Type B pancreatic cell (in vitro differentiated cells): ENCODE measurements at places on chromosomes 16 and 17. TPM values are rescaled to one million over a fixed set of nuclear protein-coding genes. Genes with fewer than 3 reads are reported as not detected.
A peak's percentile ranks its signal among the peaks of the same experiment; 100 is the strongest.

Gene C1QL1
- 15.6 and 76.5 TPM in 2 replicates for total RNA-seq

Gene CCL18
- 0.60 TPM in 1 of 2 replicates, not detected in the other for total RNA-seq

Gene DHRS7C
- total RNA-seq, result not detected in 2 replicates

Gene KRTAP1-5
- total RNA-seq, result not detected in 2 replicates

Gene TERB1
- 0.41 TPM in 1 of 2 replicates, not detected in the other for total RNA-seq

Gene CD300LB
- total RNA-seq, result not detected in 2 replicates

Gene SLC16A13
- 13.5 and 15.5 TPM in 2 replicates for total RNA-seq

Gene COA3
- 82.2 and 93.9 TPM in 2 replicates for total RNA-seq

Gene ITGB3
- 0.36 and 1.6 TPM in 2 replicates for total RNA-seq

Gene RAB34
- 54.2 and 133 TPM in 2 replicates for total RNA-seq

Gene MMP25
- 0.14 TPM in 2 replicates for total RNA-seq

DNA sequence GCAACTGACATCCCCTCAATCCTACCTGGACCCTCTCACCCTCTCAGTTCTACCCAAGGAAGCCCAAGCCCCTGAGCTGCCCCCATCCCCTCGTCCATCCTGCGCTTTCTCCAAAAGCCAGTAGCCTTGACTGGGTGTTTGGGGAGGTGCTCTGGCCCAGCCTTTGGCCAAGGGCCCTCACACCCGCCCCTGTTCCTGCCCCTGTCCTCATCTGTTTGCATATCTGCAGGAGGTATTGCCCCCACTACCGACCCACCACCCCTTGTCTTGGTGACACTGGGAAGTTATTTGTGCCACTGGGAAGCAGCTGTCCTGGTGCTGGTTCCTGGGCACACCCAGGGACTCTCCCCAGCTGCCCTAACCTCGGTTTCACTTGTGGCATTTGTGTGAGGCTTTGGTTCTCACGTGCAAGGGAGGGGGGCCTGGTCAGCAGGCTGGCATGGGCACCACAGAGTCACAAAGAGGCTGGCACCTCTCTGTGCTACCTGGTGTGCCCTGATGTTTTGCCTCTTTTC lies 75.3 kb downstream of the MRC2 start:
- H3K27ac ChIP-seq, result no peak overlapping the region
- H3K4me1 ChIP-seq, result peaks cover 18% of the 10 kb centered on the region
- no peak for DNase-seq

DNA sequence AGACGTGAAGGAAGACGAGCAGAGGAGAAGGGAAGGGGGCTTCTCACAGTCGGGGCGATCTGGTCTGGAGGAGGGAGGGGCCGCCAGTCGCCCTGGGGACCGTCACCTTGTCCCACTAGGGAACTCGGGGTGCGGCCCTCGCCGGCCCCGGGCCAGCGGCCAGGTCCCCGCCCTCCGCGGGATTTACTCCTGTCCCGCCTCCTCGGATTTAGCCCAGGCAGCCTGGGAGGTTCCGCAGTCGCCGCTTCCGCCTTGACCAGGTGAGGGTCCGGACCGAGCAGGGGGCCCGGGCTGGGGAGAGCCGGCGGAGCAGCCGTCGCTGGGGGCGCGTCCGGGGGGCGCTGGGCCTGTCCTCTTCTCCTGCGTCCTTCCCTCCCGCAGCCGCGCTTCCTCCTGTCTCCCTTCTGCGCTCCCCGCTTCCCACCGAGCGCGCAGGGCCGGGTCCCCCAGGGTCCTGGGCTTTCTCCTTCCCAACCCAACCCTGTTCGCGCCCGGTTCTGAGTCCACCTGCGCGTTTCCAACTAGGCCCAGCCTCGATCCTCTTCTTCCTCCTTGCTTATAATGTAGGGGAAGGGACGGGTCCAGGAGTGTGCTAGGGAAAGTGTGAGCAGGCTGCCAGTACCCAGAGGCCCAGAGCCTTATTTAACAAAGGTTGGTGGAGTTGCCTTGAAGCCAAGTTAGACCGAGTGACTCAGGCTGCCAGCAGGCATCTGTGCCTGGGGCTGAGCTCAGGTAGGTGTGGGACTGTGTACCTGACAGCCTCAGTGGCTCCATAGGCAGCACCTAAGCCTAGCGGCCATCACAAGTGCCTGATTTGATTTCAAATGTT lies at the start of gene TNK1:
Gene TNK1 (plus strand): TSS at position 235 of the 829 bp plus-strand sequence. CDS start 1,838 bp downstream, outside the sequence.
- H3K27ac ChIP-seq, result peak within 1 kb of the TSS; percentile 80
- DNase-seq, result no peak
- peak within 1 kb of the TSS; percentile 88 for H3K4me3 ChIP-seq
- H3K27me3 ChIP-seq, result peaks cover 50% of the 10 kb centered on the region

GRCh38 chr16:1426734-1427471 lies 4.0 kb upstream of the PERCC1 start:
- no peaks in the 10 kb centered on the region for H3K36me3 ChIP-seq
- no peak overlapping the region for H3K4me3 ChIP-seq
- no peaks in the 10 kb centered on the region for H3K27me3 ChIP-seq

- H3K4me3 ChIP-seq, result peak overlapping the region; percentile 56
- peak overlapping the region; percentile 82 for H3K27ac ChIP-seq
- no peaks in the 10 kb centered on the region for H3K27me3 ChIP-seq
Observed at GRCh38 chr16:84726079-84726668, 26.4 kb downstream of the USP10 start.

DNA sequence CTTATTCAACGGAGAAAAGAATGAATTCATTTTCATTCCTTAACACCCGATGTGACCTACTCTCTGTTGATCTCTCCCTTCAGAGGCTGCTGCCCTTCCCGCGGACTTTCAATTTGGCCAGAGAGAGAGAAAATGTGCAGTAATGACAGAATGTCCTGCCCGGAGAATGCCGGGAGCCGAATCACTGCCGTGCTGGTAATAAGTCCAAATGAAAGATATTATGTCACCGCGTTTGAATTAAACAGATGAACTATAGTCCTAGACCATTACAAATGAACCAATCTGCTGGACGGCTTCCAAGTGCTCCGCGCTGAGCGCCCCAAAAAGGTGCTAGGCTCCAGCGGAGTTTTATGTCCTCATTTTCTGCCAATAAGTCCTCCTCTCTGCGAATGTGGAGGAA lies 14.7 kb upstream of the C16orf82 start:
- no peak overlapping the region for H3K27ac ChIP-seq
- DNase-seq, result no peak
- no peaks in the 10 kb centered on the region for H3K36me3 ChIP-seq

DNA sequence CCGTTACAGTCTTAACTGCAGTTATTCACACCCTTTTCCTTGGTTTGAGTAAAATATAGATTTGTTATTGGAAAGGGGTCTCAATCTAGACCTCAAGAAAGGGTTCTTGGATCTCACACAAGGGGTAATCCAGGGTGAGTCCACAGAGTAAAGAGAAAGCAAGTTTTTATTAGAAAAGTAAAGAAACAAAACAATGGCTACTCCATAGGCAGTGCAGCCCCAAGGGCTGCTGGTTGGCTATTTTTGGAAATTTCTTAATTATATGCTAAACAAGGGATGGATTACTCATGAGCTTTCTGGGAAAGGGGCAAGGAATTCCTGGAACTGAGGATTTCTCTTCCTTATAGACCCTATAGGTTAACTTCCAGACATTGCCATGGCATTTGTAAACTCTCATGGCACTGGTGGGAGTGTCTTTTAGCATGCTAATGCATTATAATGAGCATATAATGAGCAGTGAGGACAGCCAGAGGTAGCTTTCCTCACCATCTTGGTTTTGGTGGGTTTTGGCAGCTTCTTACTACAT lies 24.5 kb upstream of the MILR1 start:
- H3K4me3 ChIP-seq, result no peak overlapping the region
- H3K27ac ChIP-seq, result no peak overlapping the region
- no peaks in the 10 kb centered on the region for H3K36me3 ChIP-seq
- H3K4me1 ChIP-seq, result no peaks in the 10 kb centered on the region

GRCh38 chr17:30336369-30337171 lies 2.7 kb upstream of the TMIGD1 start:
- no peak for DNase-seq
- no peak overlapping the region for H3K4me3 ChIP-seq
- peaks cover 27% of the 10 kb centered on the region for H3K4me1 ChIP-seq
- no peaks in the 10 kb centered on the region for H3K27me3 ChIP-seq

DNA sequence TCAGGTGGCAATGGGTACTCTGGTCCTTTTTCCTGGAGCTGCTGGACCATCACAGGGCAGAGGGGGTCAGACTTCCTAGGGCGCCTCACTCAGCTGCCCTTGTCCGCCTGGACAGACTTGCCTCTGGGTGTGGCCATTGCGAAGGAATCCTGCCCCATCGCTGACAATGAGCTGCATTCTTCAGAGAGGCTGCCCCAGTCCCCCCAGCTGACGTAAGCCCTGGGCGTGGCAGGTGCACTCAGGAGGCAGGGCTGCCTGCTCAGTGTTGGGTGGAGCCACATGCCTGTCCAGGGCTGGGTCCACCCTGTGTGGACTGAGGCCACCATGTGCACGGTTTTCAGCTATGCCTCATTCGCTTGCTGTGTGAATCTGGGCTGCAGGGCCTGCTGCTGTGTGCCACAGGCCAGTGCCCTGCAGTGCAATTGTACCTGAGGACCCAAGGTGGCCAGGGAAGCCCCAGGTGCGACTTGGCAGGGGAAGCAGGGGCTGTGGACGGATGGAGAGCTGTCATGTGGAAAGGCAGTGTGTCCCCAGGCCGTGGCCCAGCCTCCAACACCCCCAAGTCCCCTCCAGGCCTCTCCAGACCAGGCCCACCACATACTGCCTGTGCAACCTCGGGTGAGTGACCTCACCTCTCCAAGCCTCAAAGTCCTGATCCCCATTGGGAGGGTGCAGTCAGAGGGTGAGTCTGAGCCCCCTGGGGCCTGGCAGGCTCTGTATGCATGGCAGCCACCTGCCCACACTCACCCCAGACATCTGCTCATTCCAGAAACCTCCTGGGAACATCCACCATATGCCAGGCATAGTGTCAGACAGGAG lies 14.0 kb upstream of the MPRIP start:
- DNase-seq, result peak; percentile 86
- H3K27ac ChIP-seq, result peak overlapping the region; percentile 100
- H3K36me3 ChIP-seq, result no peaks in the 10 kb centered on the region
- H3K27me3 ChIP-seq, result no peaks in the 10 kb centered on the region

DNA sequence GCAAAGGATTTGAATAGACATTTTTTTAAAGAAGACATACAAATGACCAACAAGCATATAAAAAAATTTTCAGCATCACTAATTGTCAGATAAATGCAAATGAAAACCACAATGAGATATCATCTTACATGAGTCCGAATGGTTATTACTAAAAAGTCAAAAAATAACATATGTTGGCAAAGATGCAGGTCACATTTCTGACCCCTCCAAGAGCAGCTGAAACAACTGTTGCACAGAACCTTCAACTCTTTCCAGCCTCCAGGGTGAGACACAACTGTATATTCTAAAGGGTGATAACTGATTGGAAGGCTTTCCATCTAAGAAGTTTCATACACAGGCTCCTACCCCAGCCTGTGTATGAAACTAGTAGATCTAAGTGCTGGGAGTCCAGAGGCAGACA lies 51.9 kb downstream of the SLFN5 start:
- peaks cover 5% of the 10 kb centered on the region for H3K4me1 ChIP-seq
- H3K27ac ChIP-seq, result peak overlapping the region; percentile 80
- H3K36me3 ChIP-seq, result peaks cover 5% of the 10 kb centered on the region
- peaks cover 26% of the 10 kb centered on the region for H3K27me3 ChIP-seq

DNA sequence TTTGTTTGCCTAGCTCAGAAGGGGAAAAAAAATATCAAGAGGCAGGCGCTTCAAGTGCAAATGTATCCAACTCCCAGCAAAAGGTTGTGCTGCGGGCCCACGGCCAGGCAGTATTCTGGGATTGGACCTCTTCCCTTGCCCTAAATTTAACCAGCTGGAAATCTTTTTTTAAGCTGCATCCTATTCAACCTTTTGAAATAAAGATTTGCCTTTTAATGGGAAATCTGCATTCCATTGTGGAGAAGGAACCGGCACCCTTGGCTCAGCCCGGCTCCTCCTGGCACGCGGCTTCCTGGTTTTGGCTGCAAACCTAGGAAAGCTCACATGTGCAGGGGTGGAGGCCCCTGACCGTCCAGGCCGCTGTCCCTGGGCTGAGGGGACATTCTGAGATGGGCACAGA lies 38.8 kb upstream of the ENPP7 start:
- peaks cover 19% of the 10 kb centered on the region for H3K4me1 ChIP-seq
- peaks cover 12% of the 10 kb centered on the region for H3K27me3 ChIP-seq
- H3K4me3 ChIP-seq, result no peak overlapping the region
- no peak for DNase-seq

GRCh38 chr17:81582341-81582740 lies 30.2 kb upstream of the FAAP100 start:
- H3K4me3 ChIP-seq, result no peak overlapping the region
- peaks cover 30% of the 10 kb centered on the region for H3K36me3 ChIP-seq
- no peaks in the 10 kb centered on the region for H3K27me3 ChIP-seq
- no peak overlapping the region for H3K27ac ChIP-seq
- no peak for DNase-seq

DNA sequence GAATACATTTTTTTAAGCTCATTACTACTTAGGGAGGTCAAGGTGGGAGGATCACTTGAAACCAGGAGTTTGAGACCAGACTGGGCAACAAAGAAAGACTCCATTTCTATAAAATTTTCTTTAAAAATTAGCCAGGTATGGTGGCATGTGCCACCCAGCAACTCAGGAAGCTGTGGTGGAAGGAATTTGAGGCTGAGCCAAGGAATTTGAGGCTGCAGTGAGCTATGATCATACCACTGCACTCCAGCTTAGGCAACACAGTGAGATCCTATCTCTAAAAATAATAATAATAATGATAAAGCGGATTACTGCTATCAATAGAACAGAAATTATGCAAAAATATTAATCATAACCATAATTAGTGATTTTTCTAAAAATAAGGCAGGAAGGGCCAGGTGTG lies 170.3 kb downstream of the COPRS start:
- H3K4me3 ChIP-seq, result no peak overlapping the region
- no peak overlapping the region for H3K27ac ChIP-seq
- H3K4me1 ChIP-seq, result peaks cover 11% of the 10 kb centered on the region
- H3K27me3 ChIP-seq, result peaks cover 4% of the 10 kb centered on the region

DNA sequence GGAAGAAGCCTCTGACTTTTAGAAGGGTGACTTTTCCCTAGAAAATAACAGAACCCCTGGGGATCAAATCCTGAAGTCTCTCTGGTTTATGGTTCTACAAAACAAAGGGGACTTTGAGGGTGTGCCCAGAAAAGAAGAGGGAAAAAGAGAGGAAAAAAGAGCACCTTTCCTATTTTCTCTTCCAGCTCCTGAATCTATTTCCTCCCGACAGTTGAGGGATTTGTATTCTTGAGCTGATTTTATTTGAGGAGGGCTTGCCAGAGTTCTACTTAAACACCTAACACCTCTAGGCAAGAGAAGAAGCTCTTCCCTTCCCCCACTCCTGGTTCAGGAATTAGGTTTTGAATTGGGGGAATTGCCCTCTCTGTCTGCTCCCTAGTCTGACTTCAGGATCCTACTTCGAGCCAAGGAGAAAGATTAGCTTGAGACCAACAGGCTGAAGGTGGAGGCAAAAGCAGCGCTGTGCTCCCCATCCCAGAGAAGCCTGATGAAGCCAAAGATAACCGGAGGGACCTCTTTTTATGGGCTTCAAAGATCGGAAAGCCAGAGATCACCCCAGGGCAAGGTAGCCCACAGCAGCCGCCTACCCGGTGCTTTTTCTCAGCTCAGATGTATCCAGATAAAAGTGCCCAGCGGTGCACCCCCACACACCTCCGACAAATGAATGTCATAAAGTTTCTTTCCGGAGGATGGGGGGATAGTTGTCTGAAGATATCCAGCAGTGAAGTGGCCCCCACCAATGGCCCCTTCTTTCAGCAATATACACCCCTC lies 796 bp downstream of the HOXB3 start:
- no peak for DNase-seq
- peaks cover 97% of the 10 kb centered on the region for H3K27me3 ChIP-seq
- peak overlapping the region; percentile 91 for H3K4me3 ChIP-seq

GRCh38 chr17:13114601-13115031 lies 96.8 kb upstream of the ELAC2 start:
- no peaks in the 10 kb centered on the region for H3K27me3 ChIP-seq
- DNase-seq, result peak; percentile 71
- H3K4me3 ChIP-seq, result peak overlapping the region; percentile 80
- peak overlapping the region; percentile 25 for H3K27ac ChIP-seq
